ENCODE measurements at places on chromosomes 11 and 22. TPM values are rescaled to one million over a fixed set of nuclear protein-coding genes. Genes with fewer than 3 reads are reported as not detected.

TMEM25 gene
- 16.3 TPM for polyA plus RNA-seq

APOBEC3G gene
- polyA plus RNA-seq, result 2.3 TPM

ATG13 gene
- 47.7 TPM for polyA plus RNA-seq

TUB gene
- polyA plus RNA-seq, result 12.7 TPM

INCENP gene
- polyA plus RNA-seq, result 15.8 TPM

C11orf87 gene
- 0.34 TPM for polyA plus RNA-seq

SLC22A12 gene
- polyA plus RNA-seq, result not detected

LRRN4CL gene
- 20.2 TPM for polyA plus RNA-seq

ZNF214 gene
- 2.4 TPM for polyA plus RNA-seq

- DNase-seq, result no peak
Observed at GRCh38 chr11:9629064-9629463, 34.8 kb upstream of the SWAP70 start.

DNA sequence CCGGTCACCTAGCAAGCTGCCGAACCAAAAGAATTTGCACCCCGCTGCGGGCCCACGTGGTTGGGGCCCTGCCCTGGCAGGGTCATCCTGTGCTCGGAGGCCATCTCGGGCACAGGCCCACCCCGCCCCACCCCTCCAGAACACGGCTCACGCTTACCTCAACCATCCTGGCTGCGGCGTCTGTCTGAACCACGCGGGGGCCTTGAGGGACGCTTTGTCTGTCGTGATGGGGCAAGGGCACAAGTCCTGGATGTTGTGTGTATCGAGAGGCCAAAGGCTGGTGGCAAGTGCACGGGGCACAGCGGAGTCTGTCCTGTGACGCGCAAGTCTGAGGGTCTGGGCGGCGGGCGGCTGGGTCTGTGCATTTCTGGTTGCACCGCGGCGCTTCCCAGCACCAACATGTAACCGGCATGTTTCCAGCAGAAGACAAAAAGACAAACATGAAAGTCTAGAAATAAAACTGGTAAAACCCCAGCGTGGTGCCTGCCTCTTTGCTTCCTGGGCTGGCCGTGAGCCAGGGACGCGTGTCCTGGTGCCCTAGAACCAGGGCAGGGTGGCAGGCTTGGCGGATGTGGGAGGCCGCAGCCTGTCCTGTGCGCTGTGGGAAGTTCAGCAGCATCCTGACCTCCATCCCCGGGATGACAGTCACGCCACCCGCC lies 13.2 kb downstream of the CCND1 start:
- no peak for DNase-seq

DNA sequence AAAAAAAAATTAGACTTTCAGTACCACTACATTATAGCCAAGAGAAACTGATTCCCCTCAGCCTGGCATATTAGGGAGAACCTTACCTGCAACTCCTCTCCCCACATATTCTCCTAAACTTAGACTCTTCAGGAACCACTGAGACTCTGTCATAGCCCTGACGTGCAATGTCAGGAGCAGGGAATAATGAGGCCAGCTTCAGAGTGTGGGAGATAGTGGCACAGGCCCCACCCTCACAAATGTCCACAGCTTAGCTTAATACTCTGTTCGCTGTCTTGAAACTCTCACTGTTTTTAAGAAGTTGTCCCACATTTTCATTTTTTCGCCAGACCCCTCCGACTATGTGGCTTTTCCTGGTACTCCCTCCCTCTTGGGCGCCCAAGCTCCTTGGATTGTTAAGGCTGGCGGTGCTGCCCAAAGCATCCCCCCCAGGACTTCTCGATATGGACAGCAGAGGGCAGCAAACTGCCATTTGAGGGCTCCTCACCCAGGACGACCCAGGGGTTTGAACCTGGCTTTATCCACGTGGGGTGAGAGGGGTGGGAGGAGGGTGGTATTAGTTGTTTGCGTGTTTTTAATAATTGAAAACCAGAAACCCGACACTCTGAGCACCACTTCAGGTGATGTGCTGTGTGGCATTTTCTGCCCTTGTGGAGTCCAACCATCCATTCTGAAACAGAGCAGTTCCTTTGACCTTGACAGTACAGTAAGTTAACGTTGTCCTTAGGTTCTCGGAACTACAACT lies 45.2 kb upstream of the RASSF10 start:
- peak; percentile 69 for DNase-seq

GRCh38 chr11:35116245-35116644 lies 22.7 kb upstream of the CD44 start:
- DNase-seq, result no peak

- DNase-seq, result no peak
Observed at GRCh38 chr11:83726316-83726715, 440.1 kb upstream of the CCDC90B start.

DNA sequence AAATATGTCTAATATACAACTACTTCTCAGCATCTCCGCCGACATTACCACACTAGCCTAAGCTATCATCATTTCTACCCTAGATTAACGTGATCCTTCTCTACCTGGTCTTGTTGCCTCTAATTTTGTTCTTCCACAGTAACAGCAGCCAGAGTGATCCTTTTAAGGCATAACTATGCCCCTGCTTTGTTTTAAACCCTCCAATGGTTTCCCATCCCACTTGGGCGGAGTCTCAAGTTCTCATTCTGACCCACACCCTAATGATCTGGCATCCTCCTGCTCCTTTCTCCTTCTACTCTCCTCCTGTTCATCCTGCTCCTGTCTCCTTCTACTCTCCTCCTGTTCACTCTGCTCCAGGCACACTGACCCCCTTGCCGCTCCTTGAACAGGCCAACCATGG lies 31.9 kb upstream of the POU2AF1 start:
- no peak for DNase-seq

DNA sequence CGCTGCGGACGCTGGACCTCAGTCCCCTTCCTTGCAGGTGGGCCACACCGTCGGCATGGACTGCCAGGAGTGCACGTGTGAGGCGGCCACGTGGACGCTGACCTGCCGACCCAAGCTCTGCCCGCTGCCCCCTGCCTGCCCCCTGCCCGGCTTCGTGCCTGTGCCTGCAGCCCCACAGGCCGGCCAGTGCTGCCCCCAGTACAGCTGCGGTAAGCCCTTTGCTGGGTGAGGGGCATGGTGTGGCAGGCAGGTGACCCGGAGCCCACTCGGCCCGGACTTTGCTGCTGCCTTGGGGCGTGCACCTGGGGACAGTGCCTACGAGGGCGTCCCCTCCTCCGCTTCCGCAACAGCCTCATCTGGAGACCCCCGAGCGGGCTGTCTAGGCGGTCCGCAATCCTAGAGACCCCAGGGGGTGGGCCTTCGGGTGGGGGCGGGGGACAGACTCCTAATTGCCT lies 25.4 kb upstream of the MUC5B start:
- no peak for DNase-seq

DNA sequence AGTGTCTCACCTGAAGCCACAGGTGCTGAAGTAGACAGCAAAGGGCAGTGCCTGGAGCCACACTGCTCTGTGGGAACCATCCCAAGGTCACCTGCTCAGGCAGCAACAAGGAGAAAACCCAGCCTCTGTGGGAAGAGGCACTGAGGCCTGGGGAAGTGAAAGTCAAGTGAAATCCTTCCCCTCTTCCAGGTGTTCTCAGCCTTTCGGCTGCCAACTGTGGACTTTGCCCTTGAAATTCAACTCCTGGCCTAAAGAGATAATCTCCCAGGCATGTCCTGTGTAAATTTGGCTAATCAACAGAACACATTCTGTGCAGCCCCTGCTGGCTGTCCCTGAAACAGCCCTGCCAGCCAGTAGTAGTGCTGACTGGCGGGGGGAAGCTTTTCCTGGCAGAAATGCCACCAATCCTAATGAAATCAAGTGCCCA lies 112.1 kb downstream of the RPL27A start:
- DNase-seq, result no peak

GRCh38 chr11:80118073-80118472 lies 677.2 kb upstream of the TENM4 start:
- no peak for DNase-seq

GRCh38 chr11:129657866-129658525 lies 157.7 kb upstream of the TMEM45B start:
- DNase-seq, result peak; percentile 51

DNA sequence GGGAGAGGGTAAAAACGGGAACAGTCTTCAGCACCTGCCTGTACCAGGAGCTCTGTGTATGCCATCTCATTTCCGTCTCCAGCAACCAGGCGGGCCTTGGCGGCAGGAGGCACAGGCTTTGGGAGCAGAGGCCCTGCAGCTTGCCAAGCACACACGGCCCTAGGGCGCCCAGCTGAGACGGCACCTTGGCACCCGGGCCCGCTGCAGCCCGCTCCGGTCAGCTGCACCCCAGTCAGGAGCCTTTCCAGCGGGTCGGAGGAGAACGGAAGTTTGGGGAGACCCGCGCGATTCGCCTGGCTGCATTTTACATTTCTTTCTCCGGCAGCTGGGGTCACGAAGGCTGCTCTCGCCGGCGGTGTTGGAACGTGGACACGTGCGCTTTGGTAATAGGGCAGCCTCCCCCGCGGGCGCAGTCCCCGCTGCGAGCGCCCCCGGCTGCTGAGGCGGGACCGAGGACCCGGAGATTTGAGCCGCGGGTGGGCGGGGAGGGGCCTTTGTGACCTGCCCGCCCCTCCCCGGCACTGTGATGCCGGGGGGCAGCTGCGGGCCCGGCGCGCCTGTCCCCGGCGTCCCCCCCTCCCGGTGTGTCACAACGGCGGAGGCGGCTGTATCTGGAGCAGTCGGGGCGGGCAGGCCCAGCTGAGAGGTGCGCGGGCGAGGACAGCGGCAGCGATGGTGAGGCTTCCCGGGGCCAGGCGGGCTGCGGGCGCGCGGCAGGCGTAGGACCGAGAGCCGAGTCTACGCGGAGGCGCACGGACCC lies at the start of gene TUBA8:
TSS of gene TUBA8 (plus strand) at position 616 of the 760 bp plus-strand sequence. CDS start at position 673, 57 bp downstream.
- peak; percentile 16 for DNase-seq

GRCh38 chr11:115911613-115912346 lies 407.6 kb upstream of the CADM1 start:
- peak; percentile 37 for DNase-seq

GRCh38 chr11:40877256-40877655 lies 582.2 kb downstream of the LRRC4C start:
- DNase-seq, result no peak

DNA sequence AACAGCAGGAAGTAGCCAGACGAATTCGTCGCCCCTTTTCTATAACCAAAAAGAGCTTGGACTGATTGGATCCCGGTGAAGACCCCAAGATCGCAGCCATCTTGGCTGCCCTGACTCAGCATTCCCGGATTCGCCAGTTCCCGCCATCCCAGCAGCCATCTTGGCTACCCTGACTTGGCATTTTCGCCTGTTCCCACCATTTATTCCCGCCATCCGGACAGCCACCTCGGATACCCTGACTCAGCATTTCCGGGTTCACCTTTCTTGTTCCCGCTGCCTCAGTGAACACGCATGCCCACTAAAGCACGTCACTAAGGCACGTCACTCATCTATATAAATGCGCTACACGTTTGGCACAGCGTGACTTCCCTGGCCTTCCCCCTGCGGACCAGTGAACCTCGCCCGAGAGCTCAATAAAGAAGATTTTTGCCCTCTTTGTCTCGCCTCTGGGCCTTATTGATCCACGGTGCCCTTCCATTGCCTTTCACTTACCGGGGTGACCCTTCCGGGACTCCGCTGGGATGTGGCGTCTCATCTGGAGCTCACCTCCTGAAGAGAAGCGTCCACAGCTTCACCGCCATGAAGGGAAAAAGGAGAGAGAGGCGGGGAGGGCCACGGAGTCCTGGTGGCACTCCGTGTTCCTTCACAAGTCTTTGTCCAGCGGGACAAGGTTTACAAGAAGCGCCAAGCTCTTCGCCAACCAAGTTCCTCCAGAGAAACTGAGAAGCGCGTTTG lies 4.0 kb upstream of the OR56A3 start:
- DNase-seq, result no peak

DNA sequence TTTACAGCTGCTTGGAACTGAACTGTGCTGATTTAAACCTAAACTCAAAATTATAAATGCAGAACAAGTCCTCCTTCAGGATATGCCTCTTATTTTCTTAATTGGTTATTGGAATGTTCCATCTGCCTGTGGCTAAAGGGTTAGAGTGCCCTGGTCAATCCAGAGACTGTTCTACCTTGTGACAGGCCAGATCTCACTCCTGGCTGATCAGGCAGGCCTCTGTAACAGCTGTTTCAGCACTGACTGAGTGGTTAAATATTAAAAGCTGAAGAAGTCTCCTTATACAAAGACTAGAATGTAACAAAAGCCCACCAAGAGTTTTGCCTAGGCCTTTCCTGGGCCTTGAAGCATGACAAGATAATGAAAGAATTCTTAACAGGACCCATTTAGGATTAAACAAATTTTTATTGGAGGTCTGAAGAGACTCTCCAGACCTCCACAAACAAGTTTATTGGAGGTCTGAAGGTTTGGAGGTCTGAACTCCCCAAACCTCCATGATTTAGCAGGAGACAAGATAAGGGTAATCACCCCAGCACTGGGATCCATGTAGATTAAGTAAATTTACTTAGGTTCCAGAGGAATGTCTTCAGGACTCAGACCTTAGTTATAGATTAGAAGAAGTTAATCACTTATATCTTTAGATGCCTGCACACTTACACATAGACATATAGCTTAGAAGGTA lies 35.8 kb downstream of the TMPRSS5 start:
- DNase-seq, result no peak

DNA sequence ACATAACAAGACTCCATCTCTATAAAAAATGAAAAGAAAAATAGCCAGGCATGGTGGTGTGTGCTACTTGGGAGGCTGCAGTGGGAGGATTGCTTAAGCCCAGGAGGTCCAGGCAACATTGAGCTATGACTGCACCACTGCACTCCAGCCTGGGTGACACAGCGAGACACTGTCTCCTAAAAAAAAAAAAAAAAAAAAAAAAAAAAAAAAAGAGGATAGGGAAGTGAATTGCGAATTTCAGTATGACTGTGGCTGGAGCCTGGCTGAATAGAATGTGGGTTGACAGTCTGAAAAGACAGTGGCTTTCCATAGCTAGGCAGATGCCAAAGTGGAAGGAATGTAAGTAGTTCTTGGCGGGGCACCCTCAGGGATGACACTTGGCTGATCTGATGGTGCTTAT lies 6.4 kb upstream of the LDHAL6A start:
- DNase-seq, result no peak

- peak; percentile 66 for DNase-seq
Observed at GRCh38 chr11:72352859-72353551, 81.3 kb downstream of the CLPB start.

Measured in muscle of back (tissue), 13 donors.